ENCODE measurements at places on chromosomes 11 and 22.

- no peak for DNase-seq
- H3K4me1 ChIP-seq: peaks cover 2% of the 10 kb centered on the region
- no peaks in the 10 kb centered on the region for H3K27me3 ChIP-seq
- H3K27ac ChIP-seq: no peak overlapping the region
Measured at GRCh38 chr11:67007126-67007525, 15.8 kb upstream of the SYT12 start.

DNA sequence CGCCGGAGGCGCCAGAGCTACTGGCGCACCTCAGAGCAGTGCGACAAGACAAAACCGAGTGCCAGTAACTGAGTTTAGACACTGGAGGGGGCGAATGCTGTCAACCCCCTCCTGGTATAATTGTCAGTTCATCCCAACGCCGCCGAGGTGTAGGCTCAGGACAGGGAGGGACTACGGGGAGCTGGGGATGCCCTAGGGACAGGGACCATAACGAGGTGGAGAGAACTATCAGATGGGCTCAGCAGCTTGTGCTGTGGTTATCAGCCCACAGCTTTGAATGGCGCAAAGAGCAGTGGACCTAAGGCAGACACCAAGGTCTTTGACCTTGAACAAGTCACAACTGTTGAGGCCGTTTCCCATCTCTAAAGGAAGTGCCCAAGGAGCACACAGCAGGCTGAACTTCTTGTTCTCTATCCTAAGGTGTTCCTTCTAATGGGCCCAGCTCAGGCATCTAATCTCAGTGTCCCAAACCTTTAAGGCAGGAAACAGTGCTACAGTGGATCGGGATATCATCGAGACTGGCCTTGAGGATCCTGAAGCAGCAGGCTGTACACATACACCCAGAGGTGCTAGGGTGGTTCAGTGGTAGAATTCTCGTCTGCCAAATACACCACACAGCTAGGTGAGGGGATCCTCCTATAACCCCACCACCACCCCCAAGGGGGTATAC, 958 bp upstream of the TUT1 start:
- H3K27ac ChIP-seq: peak overlapping the region; percentile 96
- H3K36me3 ChIP-seq: peaks cover 54% of the 10 kb centered on the region
- no peaks in the 10 kb centered on the region for H3K27me3 ChIP-seq
- no peak for DNase-seq
- H3K4me1 ChIP-seq: peaks cover 33% of the 10 kb centered on the region

GRCh38 chr11:95076981-95077380, 10.3 kb downstream of the SRSF8 start:
- no peak overlapping the region for H3K4me3 ChIP-seq
- DNase-seq: no peak
- H3K27me3 ChIP-seq: no peaks in the 10 kb centered on the region
- no peak overlapping the region for H3K27ac ChIP-seq
- H3K4me1 ChIP-seq: peaks cover 15% of the 10 kb centered on the region

DNA sequence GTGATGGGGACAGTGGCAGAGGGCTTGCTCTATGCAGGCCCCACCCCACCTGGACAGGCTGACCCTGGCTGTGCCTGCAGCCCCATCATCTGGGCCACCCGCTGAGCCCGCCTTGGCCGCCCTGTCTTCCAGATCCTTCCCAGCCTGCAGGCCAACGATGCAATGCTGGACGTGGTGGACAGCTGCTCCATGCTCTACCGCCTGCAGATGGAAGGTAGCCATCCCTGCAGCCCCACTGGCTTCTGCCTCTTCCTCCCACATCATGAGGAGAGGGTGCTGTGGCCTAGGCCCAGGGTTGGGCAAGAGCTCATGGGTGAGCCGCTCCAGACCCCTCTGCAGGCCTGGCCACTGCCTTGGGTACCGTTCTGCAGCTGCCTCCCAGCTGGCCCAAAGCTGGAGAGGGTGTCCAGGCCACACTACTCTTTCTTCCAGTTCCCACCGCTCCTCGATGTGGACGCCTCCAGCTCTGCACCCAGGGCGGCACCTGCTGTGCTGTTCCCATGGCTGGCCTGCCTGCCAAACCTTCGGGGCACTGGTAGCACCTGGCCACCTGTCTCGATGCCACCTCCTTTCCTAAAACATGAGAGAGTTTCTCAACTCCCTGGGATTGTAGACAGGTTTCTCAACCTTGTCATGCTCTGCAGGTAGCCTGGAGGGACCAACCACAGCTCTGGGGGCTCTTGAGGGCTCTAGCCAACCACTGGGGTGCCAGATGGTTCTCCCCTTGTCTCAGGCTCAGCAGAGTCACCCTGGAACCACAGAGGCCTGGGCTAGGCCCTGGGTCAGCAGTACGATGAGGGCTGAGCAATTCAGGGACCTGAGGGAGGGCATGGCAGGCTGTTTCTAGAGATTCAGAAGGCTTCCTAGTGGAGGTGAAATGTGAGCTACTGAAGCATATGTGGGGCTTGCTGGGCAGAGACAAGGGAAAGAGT, 9.5 kb upstream of the GTSE1 start:
- peak overlapping the region; percentile 86 for H3K27ac ChIP-seq
- DNase-seq: no peak
- peaks cover 9% of the 10 kb centered on the region for H3K4me1 ChIP-seq
- H3K36me3 ChIP-seq: peaks cover 17% of the 10 kb centered on the region
- peak overlapping the region; percentile 68 for H3K4me3 ChIP-seq

GRCh38 chr22:44540756-44541670, 43.0 kb upstream of the RTL6 start:
- no peaks in the 10 kb centered on the region for H3K36me3 ChIP-seq
- H3K27me3 ChIP-seq: peaks cover 2% of the 10 kb centered on the region
- no peaks in the 10 kb centered on the region for H3K4me1 ChIP-seq
- no peak for DNase-seq
- no peak overlapping the region for H3K27ac ChIP-seq
- H3K4me3 ChIP-seq: no peak overlapping the region

- H3K27me3 ChIP-seq: peaks cover 96% of the 10 kb centered on the region
- no peaks in the 10 kb centered on the region for H3K36me3 ChIP-seq
- no peak within 1 kb of the TSS for H3K4me3 ChIP-seq
Measured at GRCh38 chr11:20599221-20600019, at the start of gene SLC6A5. Gene SLC6A5, plus strand, starts transcription at chr11:20599608. Its CDS starts 65 bp downstream, at chr11:20599673.
